Heart right ventricle (tissue), 16 donors: ENCODE measurements at places on chromosomes 6 and 20. TPM values are rescaled to one million over a fixed set of nuclear protein-coding genes. Genes with fewer than 3 reads are reported as not detected.

- peak; percentile 42 for DNase-seq
Observed at GRCh38 chr6:5765141-5765760, 241.5 kb downstream of the NRN1 start.

DNA sequence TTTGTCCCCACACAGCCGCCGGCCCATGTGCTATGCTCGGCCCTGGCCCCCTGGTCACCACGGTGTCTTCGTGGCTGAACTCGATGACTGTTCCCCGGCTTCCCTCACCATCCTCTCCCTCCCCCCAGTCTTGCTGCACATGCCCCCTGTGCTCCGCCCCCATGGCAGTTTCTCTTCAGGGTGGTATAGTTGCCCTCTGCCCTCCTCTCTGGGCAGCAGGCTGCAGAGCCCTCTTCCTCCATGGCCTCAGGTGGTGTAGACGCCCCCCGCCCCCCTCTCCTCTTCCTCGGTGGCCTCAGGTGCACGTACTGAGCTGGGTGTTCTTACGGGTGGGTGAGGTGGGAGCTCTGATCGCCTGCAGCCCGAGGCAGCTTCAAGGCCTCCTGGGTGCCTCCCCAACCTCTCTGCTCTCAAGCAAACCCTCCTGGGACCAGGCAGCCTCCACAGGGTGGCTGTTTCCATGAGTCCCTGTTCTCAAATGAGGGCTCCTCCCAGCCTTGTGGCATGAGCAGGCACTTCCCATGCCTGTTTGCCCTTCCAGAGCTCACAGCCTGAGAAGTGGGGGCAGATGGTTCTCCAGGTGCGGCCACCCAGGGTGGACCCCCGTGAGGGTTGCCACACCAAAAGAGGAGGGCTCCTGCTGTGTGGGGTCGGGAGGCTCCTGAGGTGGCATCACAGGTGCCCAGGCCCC lies 24.8 kb downstream of the COL20A1 start:
- DNase-seq = no peak

- DNase-seq = no peak
Observed at GRCh38 chr6:99602520-99603420, 3.9 kb upstream of the PRDM13 start.

DNA sequence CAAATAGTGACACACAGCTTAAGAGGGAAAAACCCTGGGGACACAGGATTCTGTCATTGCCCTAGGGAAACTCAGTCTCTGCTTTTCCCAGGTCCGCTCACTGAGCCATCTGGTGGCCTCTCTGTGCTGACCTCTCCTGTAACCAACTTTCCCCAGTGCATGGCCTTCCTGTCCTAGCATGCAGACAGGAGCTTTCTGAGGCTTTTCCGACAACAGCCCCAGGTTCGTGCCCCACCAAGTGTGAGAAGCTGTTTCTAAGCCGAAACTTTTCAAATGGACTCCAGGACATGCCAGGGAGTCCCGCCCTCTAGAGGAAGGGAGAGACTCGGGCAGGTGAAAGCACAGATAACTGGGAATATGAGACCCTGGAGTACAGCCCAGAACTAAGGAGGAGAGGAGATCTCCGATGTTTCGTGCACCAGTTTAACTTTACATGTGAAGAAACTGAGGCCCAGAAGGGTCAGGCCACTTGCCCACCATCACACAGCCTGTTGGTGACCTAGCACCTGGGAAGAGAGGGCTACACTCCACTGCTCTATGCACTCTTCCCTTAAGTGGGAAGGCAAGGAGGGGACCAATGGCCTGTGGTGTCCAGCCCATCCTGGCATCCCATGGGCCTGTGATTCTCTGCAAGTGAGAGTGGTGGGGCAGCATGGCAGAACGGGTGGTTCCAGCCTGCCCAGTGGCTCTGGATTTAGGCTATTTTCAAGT lies 46.2 kb downstream of the RPP40 start:
- no peak for DNase-seq

DNA sequence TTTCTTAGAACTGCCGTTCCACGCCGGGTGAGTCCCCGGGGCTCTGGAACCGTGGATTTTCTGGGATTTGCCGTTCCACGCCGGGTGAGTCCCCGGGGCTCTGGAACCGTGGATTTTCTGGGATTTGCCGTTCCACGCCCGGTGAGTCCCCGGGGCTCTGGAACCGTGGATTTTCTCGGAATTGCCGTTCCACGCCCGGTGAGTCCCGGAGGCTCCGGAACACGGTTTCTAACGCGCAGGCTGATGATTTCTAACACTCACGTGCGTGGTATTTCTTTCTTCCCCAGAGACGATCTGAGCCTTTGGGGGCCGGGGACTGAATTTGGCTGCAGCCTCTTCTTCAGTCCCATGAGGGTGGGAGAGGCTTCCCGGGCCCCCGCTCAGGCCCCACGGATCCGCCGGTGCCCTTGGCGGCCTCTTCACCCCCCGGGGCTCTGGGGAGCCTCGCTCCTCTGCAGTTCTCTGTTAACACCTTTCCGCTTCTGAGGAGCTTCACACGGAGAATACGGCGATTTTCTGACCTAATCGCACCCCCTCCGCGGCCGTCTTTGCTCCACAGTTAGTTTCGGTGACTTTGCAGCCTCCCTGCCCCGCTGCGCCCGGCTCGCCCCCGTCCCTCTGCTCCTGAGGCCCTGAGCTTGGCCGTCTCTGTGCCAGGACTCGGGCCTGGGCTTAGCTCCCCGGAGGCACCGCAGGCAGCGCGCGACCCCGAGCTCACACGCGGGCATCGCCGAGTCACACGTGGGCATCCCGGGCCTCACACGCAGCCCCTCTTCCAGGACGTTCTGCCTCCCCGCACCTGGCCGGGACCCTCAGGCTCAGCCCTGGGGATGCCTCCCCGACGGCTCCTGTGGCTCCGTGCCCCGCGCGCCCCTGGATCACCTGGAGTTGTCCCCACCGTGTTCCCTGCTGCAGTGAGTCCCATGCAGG lies 7.2 kb upstream of the KIF25 start:
- no peak for DNase-seq

GRCh38 chr20:51637241-51637640 lies 94.7 kb upstream of the NFATC2 start:
- no peak for DNase-seq

DNA sequence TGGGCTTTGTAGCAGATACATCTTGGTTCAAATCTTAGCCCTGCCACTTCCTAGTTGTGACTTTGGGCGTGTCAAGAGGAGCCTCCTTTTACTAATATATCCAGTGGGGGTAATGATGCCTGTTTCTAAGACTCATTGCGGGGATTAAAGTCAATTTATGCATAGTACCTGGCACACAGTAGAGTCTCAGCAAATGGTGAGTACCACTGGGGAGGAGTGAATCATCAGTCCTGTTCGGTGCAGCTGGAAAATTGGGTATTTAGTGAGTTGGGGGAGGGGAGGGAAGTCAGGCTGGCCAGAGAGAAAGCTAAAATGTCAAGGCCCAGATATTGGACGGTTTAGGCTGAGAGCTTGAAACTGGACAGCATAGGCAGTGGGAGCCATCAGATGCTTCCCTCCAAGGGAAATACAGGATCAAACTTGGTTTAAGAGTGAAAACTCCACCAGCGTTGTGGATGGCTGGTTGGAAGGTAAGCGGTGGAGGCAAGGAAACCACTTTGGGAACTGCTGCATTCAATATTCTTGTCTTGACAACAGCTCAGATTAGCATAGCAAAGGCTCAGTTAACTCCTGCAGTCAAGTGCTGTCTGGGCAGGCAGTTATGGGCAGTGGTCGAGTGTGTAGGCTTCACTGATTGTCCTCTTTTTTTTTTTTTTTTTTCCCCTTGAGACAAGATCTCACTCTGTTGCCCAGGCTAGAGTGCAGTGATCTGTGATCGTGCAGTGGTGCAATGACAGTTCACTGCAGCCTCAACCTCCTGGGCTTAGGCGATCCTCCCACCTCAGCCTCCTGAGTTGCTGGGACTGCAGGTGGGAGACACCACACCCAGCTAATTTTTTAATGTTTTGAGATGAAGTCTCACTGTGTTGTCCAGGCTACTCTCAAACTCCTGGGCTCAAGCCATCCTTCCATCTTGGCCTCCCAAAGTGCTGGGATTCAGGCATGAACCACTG lies 12.9 kb downstream of the PPP1R16B start:
- DNase-seq = no peak

GRCh38 chr6:144219056-144219685 lies 66.0 kb upstream of the UTRN start:
- no peak for DNase-seq

DNA sequence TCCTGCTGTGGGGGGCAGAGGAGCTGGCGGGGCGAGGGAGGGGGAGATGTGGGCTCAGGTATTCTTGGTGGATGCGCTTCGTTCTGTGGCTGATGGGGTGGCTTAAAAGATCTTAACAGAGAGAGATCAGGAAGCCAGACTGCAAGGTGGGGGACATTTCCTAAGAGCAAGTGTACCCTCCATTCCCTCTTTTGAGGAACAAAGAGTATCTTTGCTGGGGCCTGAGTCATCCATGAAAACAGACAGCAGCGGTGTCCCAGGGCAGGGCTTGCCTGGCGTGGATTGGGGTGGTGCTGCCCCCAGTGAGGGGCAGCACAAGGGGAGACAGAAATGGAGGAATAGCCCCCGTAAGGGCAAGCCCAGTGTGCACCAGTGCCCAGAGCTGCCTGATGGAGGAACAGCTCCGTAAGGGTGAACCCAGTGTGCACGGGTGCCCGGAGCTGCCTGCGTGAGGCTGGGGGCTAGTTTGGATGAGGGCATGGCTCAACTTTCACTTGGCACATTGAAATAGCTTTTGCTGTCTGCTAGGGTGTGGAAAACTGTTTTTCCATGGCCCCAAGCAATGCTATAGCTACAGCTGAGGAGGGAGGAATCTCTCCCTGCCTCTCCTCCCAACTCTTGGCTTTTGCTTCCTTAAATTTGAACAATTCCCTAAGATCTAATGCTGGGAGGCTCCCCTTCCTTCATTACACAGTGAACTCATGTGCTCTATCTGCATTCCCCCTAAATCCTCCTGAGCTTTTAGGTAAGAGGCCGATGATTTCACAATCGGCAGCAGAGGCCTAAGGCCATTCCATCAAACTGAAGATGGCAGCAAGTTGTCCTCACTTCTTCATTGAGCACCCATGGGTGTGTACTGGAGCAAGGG lies 12.9 kb downstream of the MAPK13 start:
- DNase-seq = no peak

DNA sequence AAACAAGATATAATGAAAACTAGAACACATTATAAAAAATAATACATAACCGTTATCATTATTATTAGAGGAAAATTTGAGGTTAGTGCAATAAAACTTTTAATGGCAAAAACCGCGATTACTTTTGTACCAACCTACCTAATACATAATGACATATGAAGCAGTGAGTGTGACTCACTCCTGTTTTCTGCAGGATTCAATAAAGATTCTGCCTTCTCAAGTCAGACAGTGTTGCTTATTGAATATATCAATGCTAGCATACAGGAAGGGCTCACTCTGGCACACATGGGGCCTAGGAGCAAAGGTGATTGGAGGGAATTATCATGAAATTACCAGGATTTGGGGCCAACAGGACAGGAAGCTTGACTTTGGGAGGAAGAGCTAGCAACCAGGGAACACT lies 230.8 kb upstream of the CEP162 start:
- no peak for DNase-seq

GRCh38 chr20:366719-367485 lies 13.7 kb upstream of the TRIB3 start:
- no peak for DNase-seq

DNA sequence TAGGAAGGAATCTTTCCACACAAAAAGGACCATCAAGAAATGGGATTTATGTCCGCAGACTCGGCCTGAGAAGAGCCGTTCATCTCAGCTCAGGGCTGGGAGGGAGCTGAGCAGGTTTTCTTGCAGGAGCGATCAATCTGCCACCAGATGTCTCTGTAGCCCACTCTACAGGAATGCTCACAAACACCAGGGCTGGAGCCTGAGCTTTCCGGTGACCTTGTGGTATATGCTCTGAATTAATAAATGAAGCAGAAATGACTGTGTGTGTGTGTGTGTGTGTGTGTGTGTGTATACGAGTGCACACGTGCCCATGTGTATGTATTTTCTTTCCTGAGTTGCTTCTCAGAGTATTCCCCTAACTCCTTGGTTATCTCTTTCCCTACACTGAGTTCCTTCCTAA lies 12.0 kb downstream of the CD83 start:
- peak; percentile 20 for DNase-seq

GRCh38 chr6:14144678-14145113 lies 27.1 kb downstream of the CD83 start:
- peak; percentile 58 for DNase-seq

GRCh38 chr20:38098952-38099351 lies 65.4 kb downstream of the RPRD1B start:
- no peak for DNase-seq

DNA sequence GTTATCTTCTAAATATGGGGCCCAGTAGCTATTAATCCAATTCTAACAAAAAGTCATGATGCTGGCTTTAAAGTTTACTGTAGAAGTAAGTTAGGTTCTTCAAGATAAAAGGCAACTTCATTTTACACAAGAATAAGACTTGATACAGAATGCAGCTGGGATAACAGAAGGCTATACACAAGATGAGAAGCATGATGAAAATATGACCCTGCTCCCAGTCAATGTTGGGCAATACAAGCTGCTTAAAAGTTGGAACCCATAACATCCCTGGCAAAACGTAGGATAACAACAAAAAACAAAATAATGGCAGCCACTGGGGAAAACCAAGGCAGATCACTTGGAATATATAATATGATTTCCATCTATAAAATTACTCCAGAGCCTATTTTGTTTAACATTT lies 87.6 kb upstream of the RSPO3 start:
- DNase-seq = no peak

GRCh38 chr6:116159782-116160524 lies 34.0 kb upstream of the COL10A1 start:
- DNase-seq = no peak

DNA sequence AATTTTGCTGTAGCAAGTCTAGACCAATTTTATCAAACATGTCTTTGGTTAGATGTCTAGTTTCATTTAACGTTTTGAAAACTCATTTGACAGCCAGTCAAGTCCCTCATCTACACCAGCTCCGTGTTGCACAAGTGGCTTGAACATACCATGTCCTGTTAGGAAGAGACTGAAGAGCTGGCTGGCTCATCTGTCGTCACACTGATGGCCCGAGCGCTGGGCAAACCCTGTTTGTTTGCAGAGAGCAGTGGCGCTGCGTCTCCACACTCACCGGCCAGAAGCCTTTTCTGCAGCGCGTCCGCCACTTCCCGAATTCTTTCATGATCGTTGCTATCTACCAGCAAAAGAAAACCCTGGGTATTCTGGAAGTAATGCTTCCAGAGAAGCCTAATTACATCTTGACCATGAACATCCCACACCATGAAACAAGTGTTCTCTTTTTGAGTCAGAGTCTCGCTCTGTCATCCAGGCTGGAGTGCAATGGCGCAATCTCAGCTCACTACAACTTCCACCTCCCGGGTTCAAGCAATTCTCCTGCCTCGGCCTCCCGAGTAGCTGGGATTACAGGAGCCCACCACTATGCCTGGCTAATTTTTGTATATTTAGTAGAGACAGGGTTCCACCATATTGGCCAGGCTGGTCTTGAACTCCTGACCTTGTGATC lies 10.7 kb upstream of the TCFL5 start:
- DNase-seq = no peak

Gene DLK2
- 5.0 TPM for total RNA-seq

Gene GLP1R
- 2.2 TPM for total RNA-seq

Gene WFDC12
- total RNA-seq = not detected

Gene ZSCAN31
- 10.5 TPM for total RNA-seq

Gene C20orf204
- 0.32 TPM for total RNA-seq

Gene DEFB132
- 0.12 TPM for total RNA-seq

Gene FAM209B
- not detected for total RNA-seq
